NCI-H2081 treated with DMSO at 0.1 percent for 48 hours (cell line): ENCODE measurements at places on chromosomes 16 and 17.

DNA sequence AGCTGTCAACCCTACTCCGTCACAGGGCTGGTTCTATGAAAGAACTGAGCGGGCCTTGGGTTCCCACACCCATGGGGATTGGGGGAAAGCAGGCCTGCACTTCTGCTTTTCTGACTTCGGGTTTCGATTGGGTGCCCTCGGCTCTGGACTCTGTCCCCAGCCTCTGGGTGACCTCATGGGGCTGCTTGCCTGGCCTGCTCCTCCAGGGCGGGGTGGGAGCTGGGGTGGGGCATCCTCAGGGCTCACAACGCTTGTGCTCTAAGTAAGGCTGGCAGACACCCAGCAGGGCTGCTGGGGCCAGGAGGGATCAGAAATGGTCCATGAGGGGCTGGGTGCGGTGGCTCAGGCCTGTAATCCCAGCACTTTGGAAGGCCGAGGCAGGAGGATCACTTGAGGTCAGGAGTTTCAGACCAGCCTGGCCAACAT, 19.2 kb downstream of the ARHGAP27 start:
- DNase-seq, result no peak

- DNase-seq, result no peak
These were observed at the start of gene SHBG for GRCh38 chr17:7629939-7630571. Gene SHBG, plus strand, starts transcription at chr17:7630135. Its CDS starts 38 bp downstream, at chr17:7630173.

- no peak for DNase-seq
These were observed 12.9 kb downstream of the TRPV2 start for GRCh38 chr17:16428098-16428882.

DNA sequence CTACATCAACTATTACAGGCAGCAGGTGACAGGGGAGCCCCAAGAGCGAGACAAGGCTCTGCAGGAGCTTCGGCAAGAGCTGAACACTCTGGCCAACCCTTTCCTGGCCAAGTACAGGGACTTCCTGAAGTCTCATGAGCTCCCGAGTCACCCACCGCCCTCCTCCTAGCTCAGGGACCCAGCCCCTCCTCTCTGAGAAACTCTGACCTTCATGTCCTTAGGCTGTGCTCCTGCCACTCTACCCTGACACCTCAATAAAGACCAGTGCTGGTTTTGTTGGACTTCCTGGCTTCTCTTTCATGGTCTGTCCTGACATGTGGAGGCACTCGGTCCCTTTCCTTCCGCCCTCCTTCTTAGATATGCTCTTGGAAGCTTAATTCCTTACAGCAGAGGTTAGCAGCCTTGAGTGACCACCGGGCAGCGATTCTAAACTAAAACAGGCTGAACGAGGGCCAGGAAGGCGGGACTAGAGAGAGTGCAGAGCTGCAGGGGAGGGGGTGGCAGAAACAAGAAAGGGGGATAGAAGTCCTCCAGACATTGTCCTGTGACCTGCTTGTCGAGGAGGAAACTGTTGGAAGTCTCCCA, 915 bp downstream of the AHSP start:
- DNase-seq, result no peak

DNA sequence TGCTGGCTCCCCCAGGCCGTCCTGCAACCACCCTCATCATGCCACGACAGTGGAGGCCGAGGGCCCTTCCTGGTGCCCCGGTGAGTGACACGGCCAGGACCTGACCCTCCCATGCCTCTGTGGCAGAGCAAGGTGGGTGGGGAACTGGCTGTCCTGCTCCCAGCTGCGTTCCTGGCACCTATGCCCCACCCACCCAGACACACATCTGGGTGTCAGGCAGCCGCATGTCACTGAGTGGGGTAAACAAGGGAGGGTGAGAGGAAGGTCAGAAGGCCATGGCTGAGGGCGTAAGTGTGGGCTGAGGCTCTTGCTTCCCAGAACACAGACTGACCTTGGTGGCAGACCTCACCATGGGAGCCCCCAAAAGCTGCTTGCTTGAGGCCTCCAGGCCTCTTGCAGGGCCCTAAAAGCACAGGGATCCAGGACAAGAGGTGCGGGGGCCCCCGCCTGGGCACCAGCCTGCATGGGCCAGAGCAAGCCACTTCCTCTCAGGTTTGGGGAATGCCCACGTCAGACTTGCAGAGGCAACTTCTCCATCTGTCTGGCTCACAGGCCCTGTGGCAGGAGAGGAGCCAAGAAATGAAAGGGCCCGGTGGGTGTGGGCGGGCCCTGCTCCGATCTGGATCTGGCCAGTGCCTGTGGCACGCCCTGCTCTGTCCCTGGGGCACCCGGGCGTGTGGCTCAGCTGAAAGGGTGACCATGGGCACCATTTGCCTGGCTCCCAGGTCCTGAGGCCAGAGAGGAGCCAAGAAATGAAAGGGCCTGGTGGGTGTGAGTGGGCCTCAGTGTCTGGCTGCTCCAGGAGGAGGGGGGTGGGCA, 3.9 kb upstream of the CCDC57 start:
- no peak for DNase-seq

DNA sequence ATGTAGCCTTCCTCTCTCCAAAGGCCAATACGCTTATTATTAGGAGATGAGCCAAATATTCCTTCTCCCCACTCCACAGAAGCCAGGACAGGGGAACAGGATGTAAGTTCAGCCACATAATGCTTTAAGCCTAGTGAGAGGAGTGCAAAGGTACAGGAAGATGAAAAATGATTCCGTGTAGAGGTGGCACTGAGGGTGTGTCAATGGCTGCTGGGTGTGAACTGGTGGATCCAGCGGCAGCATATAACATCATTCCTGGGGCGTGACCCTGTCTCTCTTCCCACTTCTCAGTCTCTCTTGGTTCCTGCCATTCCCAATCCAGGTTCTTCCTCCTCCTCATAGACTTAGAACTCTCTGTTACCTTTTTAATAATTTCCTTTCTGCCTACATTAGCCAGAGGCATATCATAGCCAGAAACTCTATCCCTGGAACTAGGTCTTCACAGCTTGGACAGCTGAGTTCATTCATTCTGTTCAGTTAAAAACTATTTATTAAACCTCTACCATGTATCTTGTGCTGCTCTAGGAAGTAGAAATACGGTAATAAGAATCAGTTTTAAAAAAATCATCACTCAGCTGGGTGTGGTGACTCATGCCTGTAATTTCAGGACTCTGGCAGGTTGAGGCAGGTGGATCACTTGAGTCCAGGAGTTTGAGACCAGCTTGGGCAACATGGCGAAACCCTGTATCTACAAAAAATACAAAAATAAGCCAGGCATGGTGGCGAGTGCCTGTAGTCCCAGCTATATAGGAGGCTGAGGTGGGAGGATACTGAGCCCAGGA, 58.0 kb upstream of the FAM20A start:
- DNase-seq, result no peak

- DNase-seq, result no peak
These were observed 54.3 kb upstream of the ZKSCAN2 start for GRCh38 chr16:25311950-25312349.

DNA sequence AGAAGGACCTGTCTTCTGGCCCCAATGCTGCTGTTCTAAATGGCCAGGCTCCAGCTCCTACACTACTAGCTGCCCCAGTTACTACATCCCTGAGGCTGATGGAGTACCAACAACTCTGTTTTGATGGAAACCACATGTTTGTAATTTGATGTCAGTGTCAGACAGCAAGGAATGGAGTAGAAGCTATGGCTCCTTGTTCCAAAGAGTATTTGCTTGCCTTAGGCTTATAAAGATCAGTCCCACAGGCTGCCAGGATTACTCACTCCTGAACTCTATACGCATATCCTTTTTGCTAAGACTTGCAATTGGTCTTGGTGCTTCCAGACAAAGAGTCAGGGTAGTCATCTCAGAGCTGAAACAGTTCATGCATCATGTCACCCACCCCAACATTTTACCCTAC, 139.6 kb downstream of the HS3ST3A1 start:
- DNase-seq, result no peak

- DNase-seq, result no peak
These were observed 622 bp downstream of the GPRC5B start for GRCh38 chr16:19883966-19884485.

GRCh38 chr16:84156342-84156784, 11.3 kb downstream of the DNAAF1 start:
- DNase-seq, result no peak

GRCh38 chr17:27471321-27472269, 15.3 kb downstream of the KSR1 start:
- DNase-seq, result no peak

- no peak for DNase-seq
These were observed 1.1 kb downstream of the SEZ6L2 start for GRCh38 chr16:29898135-29898803.

DNA sequence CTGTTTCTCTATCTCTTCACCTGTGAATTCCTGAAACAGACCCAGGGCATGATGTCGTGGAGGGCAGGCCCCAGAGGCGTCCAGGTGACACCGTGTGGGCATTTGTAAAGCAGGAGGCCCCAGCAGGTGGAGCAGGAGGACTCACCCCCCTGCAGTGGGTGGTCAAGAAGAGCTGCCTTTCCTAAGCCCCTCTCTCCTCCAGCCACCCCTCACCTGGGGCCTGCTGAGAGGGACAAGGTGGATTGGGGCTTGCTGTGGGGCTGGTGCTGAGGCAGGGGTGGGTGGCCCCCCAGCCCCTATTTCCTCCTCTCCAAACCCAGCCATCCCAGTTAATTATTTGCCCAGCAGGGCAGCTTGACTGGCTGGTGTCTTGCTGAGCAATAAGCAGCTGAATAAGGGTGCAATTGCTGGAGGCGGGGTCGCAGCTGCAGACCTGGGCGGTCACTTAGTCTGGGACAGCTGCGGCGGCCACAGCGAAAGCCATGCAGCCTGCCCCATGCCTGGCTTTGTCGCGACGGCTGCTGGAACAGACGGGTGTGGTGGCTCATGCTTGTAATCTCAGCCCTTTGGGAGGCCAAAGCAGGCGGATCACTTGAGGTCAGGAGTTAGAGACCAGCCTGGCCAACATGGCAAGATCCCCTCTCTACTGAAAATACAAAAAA, 56.4 kb downstream of the JPH3 start:
- no peak for DNase-seq

DNA sequence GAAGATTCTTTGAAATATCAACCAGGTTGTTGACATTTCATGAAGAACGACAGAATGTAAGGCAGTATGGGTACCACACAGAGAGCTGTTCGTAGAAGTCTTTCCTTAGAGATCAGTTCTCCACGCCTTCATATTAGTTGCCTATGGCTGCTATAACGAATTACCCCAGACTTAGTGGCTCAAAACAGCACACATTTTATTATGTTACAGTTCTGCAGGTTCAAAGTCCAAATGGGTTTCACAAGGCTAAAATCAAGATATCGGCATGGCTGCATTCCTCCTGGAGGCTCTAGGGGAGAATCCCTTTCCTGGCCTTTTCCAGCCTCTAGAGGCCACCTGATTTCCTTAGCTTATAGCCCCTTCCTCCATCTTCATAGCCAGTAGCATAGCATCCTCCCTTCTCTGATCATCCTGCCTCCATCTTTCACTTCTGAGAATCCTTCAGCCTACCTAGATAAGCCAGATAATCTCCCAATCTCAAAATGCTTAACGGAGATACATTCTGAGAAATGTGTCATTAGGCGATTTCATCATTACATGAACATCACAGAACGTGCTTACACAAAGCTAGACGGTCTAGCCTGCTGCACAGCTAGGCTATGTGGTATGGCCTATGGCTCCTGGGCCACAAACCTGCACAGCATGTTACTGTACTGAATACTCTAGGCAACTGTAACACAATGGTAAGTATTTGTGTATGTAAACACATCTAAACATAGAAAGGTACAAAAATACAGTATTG, 26.0 kb downstream of the ERCC4 start:
- DNase-seq, result no peak

DNA sequence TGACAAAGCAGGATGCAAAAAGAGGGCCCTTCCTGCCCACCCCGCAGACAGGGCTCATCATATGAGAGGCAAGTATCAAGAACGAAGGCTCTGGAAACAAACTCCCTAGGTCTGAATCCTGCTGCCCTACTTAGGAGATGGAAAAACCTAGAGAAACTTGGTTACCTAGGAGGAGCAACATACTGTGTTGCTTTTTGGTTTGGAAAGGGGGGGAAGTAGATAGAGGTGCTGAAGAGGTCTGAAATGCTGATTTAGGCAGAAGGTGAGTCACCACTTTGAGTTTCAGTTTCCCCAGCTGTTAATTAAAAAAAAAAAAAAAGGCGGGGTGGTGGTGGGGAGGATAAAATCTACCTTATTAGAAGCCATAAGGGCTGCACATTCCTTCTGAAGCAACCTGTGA, 1.5 kb downstream of the N4BP1 start:
- no peak for DNase-seq

DNA sequence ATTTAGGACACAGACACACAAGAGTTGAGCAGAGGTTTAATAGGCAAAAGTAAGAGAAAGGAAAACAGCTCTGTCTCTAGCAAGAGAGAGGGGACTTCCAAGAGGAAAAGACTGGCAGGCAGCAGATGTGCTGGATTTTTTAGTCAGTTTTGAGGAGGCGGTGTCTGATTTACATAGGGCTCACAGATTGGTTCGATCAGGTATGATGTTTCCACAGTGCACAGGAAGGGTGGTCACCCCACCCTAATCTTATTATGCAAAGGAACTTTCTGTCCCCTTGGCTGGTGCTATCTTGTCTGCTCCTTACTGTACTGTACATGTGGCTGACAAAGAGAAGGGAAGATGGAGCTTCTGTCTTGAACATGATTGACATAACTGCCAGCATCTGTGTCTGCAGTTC, 25.3 kb downstream of the BFAR start:
- DNase-seq, result no peak

DNA sequence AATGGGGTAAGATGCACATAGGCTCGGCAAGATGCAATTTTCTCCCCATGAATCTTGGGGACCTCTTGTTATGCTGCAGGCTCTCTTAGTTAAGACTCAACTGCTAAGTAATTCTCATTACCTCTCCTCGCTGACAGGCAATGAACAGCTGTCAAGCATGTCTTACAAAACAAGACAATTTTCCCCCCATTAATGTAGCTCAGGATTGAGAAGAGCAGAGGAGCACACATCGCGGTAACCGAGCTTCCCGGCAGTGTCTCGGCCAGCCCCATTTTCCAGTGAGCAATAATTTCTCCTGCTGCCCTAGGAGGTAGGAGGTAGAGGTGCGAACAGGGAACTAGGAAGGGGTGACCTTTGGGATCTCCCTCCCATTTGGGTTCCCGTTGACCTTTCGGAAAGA, 272.1 kb downstream of the HAPSTR1 start:
- DNase-seq, result no peak

- DNase-seq, result no peak
These were observed 7.8 kb downstream of the KRT28 start for GRCh38 chr17:40791787-40792436.

GRCh38 chr17:44093231-44093900, 22.8 kb downstream of the G6PC3 start:
- DNase-seq, result no peak

DNA sequence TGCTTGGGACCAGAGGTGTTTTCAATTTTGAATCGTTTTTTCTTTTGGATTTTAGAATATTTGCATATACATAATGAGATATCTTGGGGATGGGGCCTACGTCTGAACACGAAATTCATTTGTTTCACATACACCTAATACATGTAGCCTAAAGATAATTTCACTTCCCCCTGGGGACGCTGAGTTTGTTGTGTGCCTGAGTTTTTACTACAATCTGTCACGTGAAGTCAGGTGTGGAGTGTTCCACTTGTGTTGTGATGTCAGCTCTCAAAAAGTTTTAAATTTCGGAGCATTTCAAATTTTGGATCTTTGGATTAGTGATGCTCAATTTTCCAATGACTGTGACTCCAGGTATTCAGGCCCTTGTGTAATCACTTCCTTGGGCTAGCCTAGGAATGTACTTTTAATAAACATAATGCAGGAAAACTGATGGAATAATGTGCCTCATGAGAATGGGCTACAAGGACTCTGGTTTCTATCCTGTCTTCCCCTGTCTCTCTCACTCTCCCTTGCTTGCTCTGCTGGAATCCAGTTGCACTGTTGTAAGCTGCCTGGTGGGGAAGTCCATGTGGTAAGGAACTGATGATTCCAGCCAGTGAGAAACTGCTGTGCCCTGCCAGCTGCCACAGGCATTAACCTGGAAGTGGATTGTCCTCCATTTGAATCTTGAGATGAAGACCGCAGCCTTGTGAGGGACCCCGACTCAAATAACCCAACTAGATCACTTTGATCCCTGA, 403.8 kb downstream of the SHISA9 start:
- DNase-seq, result no peak
